ENCODE measurements at places on chromosomes 1 and 21.

- ATAC-seq = peak; percentile 32
Measured at GRCh38 chr1:235181561-235182245, 20.7 kb upstream of the RBM34 start.

GRCh38 chr1:210342986-210343780 is 14.5 kb downstream of the HHAT start:
- peak; percentile 65 for ATAC-seq

- no peak for ATAC-seq
Measured at GRCh38 chr1:225201447-225201846, 226.4 kb downstream of the LBR start.

GRCh38 chr1:41795205-41795762 is 123.4 kb downstream of the HIVEP3 start:
- no peak for ATAC-seq

GRCh38 chr1:119829625-119830024 is 18.4 kb upstream of the REG4 start:
- no peak for ATAC-seq

- ATAC-seq = no peak
Measured at GRCh38 chr21:42317341-42317741, 2.1 kb upstream of the TFF3 start.

GRCh38 chr1:116231752-116232151 is 120.6 kb downstream of the MAB21L3 start:
- no peak for ATAC-seq

GRCh38 chr1:235563513-235564061 is 59.3 kb upstream of the B3GALNT2 start:
- no peak for ATAC-seq

DNA sequence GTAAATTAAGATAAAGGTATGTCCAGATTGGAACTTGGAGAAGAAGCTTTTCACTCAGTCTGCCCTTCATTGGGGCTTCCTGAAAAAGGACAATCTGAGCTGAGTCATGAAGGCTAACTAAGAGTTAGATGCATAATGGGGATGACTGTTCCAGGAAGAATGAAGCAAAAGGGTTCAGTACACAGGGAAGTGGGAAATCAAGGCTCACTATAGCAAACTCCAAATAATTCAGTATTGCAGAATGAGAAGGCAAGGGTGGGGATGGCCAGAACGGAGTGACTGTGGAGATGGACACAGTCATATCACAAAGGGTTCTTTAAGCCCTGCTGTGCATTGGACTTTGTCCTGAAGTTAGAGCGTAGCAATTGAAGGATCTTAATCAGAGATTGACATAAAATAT is 158.3 kb downstream of the FGGY start:
- no peak for ATAC-seq

GRCh38 chr21:16241016-16241415 is 511.2 kb downstream of the USP25 start:
- no peak for ATAC-seq

DNA sequence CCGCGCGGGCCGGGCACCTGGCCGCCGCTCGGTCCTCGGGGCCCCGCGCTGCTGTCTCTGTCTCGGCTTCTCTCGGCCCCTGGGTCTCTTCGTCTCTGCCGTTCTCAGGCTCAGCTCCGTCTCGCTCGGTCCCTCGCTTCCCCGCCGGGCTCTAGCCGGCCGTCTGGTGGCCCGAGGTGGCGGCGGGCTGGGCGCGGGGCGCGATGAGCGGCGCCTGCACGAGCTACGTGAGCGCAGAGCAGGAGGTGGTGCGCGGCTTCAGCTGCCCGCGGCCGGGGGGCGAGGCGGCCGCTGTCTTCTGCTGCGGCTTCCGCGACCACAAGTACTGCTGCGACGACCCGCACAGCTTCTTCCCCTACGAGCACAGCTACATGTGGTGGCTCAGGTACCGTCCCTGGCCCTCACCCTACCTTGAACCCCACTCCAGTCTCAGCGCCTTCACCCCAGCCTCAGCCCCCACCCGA is 355 bp downstream of the SHISAL2A start:
- no peak for ATAC-seq

DNA sequence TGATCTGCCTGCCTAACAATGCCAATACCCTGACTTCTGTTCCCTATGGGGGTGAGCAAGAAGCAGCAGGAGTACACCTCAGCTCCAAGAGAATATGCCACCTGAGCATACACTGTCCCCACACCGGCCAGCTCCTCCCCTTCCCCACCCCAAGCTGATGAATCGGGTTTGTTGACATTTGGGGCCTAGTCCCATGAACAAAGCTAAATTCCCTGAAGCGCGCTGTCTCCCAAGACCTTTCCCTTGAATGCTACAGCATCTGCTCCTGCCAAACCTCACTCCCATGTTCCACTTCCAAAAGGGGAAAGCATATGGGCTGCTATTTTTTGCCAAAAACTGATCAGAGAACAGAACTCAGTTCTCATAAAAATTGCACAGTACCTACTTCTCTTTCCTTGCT is 220.4 kb upstream of the CAMK1G start:
- ATAC-seq = peak; percentile 52

GRCh38 chr1:90809093-90809492 is 92.0 kb upstream of the BARHL2 start:
- ATAC-seq = no peak

GRCh38 chr1:161381707-161382106 is 14.0 kb upstream of the CFAP126 start:
- ATAC-seq = no peak

DNA sequence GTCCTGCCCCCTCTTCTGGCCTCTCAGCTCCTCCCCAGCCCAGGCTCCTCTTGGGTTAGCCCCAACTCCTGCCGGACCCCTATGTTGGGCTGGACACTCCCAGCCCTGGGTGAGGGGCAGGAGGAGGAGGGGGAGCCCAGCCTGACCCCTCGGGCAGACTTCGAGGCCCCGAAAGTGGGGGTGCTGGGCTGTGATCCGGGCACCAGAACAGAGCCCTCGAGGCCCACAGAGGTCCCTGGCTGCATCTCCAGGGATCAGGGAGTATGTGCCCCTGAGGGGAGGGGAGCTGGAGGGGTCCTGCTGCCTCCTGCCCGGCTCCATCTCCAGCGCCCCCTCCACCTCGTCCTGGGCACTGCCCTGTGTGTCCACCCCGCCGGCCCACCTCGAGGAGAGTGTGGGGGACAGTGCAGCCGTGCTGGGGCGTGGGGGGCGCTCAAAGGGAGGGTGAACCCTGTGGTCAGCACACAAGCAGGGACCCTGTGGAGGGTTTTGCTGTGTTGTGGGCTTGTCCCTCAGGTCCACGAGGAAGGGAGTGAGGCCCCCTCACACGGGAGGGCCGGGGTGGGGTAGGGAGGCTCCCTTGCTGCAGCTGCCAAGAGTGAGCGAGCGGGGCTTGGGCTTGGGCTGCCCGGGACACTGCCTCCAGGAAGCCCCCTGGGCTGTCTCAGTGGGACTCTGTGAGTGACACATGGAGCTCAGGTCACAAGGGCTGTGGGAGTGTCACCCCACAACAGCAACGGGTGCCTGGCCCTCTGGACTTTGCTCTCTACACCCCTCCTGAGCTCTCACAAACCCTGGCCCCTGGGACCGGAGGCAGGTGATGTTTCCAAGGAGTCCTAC is 54.4 kb downstream of the COL18A1 start:
- ATAC-seq = no peak

Measured in motor neuron (in vitro differentiated cells).